Esophagus squamous epithelium (tissue), 5 donors: ENCODE measurements at places on chromosomes 6 and 20.

DNA sequence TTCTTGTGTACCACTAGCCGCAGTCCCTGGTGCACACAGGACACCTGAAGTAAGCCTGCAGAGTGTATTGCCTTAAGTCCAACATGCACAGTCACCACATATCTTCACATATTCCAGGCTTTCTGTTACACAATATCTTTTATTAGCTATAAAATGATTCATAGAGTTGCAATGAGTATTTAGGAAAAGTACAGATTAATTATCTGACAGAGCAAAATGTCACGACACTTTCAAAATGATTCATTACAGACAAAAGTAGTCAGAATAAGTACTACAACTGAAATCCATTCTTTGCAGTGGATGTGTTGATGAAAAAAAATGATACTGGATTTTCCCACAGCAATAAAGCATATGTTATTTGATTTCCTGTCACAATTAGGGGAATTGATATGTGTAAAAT lies 199.5 kb upstream of the ASCC3 start:
- no peak for DNase-seq
- no peak overlapping the region for H3K4me3 ChIP-seq
- no peaks in the 10 kb centered on the region for H3K27me3 ChIP-seq
- no peaks in the 10 kb centered on the region for H3K36me3 ChIP-seq

- H3K4me3 ChIP-seq, result no peak overlapping the region
- no peaks in the 10 kb centered on the region for H3K4me1 ChIP-seq
- H3K27me3 ChIP-seq, result no peaks in the 10 kb centered on the region
- H3K27ac ChIP-seq, result no peak overlapping the region
- DNase-seq, result no peak
- H3K36me3 ChIP-seq, result no peaks in the 10 kb centered on the region
Observed at GRCh38 chr6:1463751-1464426, 74.5 kb downstream of the FOXF2 start.

DNA sequence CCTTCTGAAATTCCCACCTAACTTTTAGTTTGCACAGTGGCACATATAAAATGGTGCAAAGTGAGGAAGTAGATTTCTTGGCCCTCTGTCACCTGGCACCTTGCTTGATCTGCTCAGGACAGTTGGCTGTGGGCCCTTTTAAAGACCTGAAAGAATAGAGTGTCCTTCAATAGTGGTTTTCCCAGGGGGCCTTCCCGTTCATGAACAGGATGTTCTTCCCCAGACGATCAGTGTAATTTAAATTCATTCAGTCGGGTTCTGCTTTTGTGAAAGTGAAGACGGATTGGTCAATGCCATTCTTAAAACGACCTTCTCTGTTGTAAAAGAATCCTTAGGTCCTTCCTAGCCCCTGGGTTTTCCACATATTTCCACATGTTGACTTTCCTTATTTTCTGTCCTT lies 178.5 kb downstream of the SASH1 start:
- H3K4me1 ChIP-seq, result no peaks in the 10 kb centered on the region
- H3K27me3 ChIP-seq, result no peaks in the 10 kb centered on the region
- peak overlapping the region; percentile 3 for H3K27ac ChIP-seq
- peaks cover 8% of the 10 kb centered on the region for H3K36me3 ChIP-seq

GRCh38 chr6:7264686-7265384 lies 48.2 kb downstream of the SSR1 start:
- H3K27me3 ChIP-seq, result no peaks in the 10 kb centered on the region
- H3K36me3 ChIP-seq, result no peaks in the 10 kb centered on the region
- H3K4me1 ChIP-seq, result peaks cover 51% of the 10 kb centered on the region
- no peak overlapping the region for H3K27ac ChIP-seq
- DNase-seq, result no peak
- no peak overlapping the region for H3K4me3 ChIP-seq

GRCh38 chr20:47493175-47493962 lies 8.3 kb upstream of the NCOA3 start:
- H3K4me1 ChIP-seq, result peaks cover 53% of the 10 kb centered on the region
- H3K36me3 ChIP-seq, result no peaks in the 10 kb centered on the region
- no peaks in the 10 kb centered on the region for H3K27me3 ChIP-seq
- DNase-seq, result no peak
- peak overlapping the region; percentile 85 for H3K27ac ChIP-seq

- H3K27ac ChIP-seq, result peak within 1 kb of the TSS; percentile 13
- DNase-seq, result no peak
- peaks cover 28% of the 10 kb centered on the region for H3K4me1 ChIP-seq
- H3K4me3 ChIP-seq, result peak within 1 kb of the TSS; percentile 44
Observed at GRCh38 chr6:391559-392440, at the start of gene IRF4. Gene IRF4, plus strand, starts transcription at chr6:391752. Its CDS starts 1,401 bp downstream, at chr6:393153.

DNA sequence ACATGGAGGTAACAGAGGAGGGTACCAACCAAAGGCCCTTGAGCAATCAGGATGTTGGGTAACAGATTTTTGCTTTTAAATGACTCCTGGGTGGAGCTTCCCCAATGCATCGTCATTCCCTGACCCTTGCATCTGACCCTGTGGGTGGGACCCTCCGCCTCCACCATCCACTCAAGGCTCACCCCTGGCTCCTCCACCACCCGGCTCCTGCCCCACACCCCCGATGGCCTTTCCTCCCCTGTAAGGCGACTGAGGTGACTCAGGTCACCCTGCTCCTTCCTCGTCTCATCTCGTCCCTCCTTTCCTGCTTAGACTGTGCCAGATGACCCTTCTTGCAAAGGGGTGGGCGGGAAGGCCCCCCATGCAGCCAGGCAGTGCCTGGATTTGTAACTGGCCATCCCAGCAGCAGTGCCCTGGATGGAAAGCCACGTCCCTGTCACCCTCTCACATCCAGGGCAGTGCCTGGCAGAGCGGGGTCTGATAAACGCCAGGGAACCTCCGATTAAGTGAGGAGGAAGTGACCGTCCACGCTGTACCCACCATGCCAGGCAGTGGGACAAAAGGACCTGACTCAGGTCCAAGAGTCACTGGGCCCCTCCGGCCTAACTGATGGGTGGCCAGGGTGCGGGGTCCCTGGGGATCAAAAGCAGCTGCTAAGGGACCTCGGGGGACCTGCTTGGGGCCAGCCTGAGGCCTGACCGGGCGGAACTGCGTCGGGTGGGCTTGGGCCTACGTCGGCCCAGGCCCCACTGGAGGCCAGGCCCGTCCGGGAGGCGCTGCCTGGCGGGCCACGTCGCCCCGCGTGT lies 624 bp upstream of the NPEPL1 start:
- peaks cover 35% of the 10 kb centered on the region for H3K4me1 ChIP-seq
- peak overlapping the region; percentile 60 for H3K4me3 ChIP-seq
- H3K27me3 ChIP-seq, result no peaks in the 10 kb centered on the region
- peaks cover 4% of the 10 kb centered on the region for H3K36me3 ChIP-seq

- H3K4me1 ChIP-seq, result peaks cover 12% of the 10 kb centered on the region
- H3K4me3 ChIP-seq, result peak within 1 kb of the TSS; percentile 68
- no peaks in the 10 kb centered on the region for H3K36me3 ChIP-seq
- no peaks in the 10 kb centered on the region for H3K27me3 ChIP-seq
- DNase-seq, result no peak
- H3K27ac ChIP-seq, result peak within 1 kb of the TSS; percentile 9
Observed at GRCh38 chr20:3071610-3072529, at the start of gene OXT. Gene OXT, plus strand, starts transcription at chr20:3071620. Its CDS starts 36 bp downstream, at chr20:3071656.

- peaks cover 8% of the 10 kb centered on the region for H3K36me3 ChIP-seq
- H3K27me3 ChIP-seq, result no peaks in the 10 kb centered on the region
- H3K4me1 ChIP-seq, result peaks cover 32% of the 10 kb centered on the region
- peak overlapping the region; percentile 32 for H3K27ac ChIP-seq
Observed at GRCh38 chr20:23628402-23629016, 9.2 kb downstream of the CST3 start.

DNA sequence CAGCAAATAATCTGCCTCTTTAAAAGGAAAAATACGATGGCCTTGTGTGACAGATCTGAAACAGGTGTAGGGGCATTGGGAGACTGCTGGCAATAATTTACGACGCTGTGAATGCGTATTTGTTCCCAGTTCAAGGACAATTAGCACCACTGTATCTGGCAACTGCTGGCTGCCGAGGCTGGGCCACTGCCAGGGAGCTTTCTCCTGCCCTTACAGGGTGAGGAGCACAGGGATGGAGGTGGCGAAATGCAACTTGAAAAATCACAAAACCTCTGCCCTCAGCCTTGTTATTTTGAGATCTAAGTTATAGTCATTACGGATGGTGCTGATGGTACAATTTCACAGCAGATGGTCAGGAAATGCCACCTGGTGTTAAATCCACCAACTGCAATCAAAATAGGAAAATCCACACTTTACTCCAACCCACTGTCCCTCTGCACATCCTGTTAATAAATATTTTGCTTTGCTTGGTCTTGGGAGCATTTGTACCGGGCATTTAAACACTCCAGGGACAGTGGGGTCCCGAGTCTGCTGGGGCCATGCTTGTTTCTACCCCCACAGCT lies 6.4 kb downstream of the MYLK4 start:
- H3K4me3 ChIP-seq, result no peak overlapping the region
- no peaks in the 10 kb centered on the region for H3K36me3 ChIP-seq
- no peak overlapping the region for H3K27ac ChIP-seq
- H3K4me1 ChIP-seq, result no peaks in the 10 kb centered on the region
- H3K27me3 ChIP-seq, result no peaks in the 10 kb centered on the region
- no peak for DNase-seq

- H3K4me3 ChIP-seq, result no peak overlapping the region
- H3K27ac ChIP-seq, result no peak overlapping the region
- no peaks in the 10 kb centered on the region for H3K27me3 ChIP-seq
- DNase-seq, result no peak
Observed at GRCh38 chr6:88709819-88710246, 253.6 kb downstream of the RNGTT start.

DNA sequence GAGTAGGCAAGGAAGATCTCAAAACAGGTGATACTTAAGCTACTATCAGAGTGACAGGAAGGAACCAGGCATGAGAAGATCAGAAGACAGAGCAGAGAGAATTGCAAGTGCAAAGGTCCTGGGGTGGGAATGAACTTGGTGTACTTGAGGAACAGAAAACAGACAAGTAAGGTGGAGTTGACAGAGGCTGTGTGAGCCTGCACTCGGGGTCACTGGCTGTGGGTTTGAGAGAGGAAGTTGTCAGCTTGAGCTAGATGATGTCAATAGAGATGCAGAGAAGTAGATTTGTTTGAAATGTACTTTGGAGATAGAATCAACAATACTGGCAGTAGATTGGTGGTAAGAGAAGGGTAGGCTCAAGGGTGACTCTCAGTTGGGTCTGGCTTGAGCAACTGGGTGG lies 209.5 kb downstream of the CLIC5 start:
- DNase-seq, result no peak
- no peaks in the 10 kb centered on the region for H3K36me3 ChIP-seq
- H3K27ac ChIP-seq, result no peak overlapping the region
- H3K27me3 ChIP-seq, result peaks cover 3% of the 10 kb centered on the region
- H3K4me1 ChIP-seq, result no peaks in the 10 kb centered on the region

DNA sequence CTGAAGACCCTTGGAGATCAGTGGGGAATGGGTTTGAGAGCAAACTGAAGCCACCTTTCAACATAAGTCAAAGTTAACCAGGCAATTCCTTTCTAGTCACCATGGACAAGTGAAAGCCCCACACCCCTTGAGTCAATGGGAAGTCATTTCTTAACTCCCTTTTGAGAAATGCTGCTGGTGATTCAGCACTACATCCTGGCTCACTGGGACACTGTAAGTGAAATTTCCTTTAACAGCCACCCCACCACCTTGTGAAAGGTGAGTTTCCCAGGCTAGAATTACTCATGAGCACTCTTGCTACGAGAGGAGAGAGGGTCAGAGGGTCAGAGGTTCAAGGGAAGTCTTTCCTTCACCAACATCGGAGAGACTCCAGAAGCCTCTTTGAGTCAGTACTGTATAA lies 93.3 kb upstream of the MARCKS start:
- no peak overlapping the region for H3K27ac ChIP-seq
- H3K4me3 ChIP-seq, result no peak overlapping the region
- no peaks in the 10 kb centered on the region for H3K36me3 ChIP-seq

DNA sequence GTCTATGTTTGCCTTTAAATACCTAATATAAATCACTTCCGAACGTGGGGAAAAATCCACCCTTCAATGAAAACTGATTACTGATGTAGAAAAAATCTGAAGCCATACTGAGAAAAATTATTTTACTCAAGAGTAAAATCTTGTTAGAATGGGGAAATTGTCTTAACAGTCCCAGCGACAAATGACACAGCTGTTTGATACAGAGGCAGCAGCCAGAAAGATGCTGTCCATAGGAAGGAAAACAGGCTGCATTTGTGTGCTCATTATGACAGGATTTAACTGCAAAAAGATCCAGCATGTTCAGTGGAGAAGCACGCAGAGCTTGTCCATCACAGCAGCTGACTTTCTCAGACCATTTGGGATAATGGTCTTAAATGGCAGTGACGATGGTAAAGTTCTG lies 443.0 kb downstream of the TFAP2B start:
- no peaks in the 10 kb centered on the region for H3K36me3 ChIP-seq
- H3K4me1 ChIP-seq, result no peaks in the 10 kb centered on the region
- no peak overlapping the region for H3K4me3 ChIP-seq
- no peak overlapping the region for H3K27ac ChIP-seq
- DNase-seq, result no peak

GRCh38 chr20:57714409-57715267 lies 4.8 kb upstream of the PMEPA1 start:
- H3K4me3 ChIP-seq, result no peak overlapping the region
- peaks cover 73% of the 10 kb centered on the region for H3K4me1 ChIP-seq
- H3K27ac ChIP-seq, result no peak overlapping the region
- H3K27me3 ChIP-seq, result no peaks in the 10 kb centered on the region
- DNase-seq, result no peak

GRCh38 chr6:101747160-101747559 lies 353.7 kb downstream of the GRIK2 start:
- no peak overlapping the region for H3K4me3 ChIP-seq
- H3K36me3 ChIP-seq, result no peaks in the 10 kb centered on the region
- no peak for DNase-seq

DNA sequence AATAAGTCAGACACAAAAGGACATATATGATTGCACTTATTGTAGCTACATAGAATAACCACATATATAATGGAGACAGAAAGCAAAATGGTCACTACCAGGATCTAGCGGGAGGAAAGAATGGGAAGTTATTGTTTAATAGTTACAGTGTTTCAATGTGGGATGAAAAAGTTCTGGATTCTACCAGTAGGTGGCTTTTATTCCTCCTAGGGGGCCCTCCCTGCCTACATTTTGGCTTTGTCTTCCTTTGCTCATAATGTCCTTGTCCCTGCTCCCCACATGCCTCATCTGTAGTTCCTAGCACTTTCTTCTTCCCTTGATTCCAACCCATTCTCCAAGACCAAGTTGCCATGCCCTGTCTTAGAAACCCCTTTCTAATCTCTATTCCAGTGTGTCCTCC lies 16.3 kb downstream of the ZNF133 start:
- H3K4me1 ChIP-seq, result no peaks in the 10 kb centered on the region
- H3K27me3 ChIP-seq, result no peaks in the 10 kb centered on the region
- no peak overlapping the region for H3K27ac ChIP-seq
- no peak overlapping the region for H3K4me3 ChIP-seq

- H3K36me3 ChIP-seq, result no peaks in the 10 kb centered on the region
- no peaks in the 10 kb centered on the region for H3K27me3 ChIP-seq
- DNase-seq, result no peak
- H3K4me3 ChIP-seq, result peak overlapping the region; percentile 76
Observed at GRCh38 chr6:147509891-147510290, 1.4 kb downstream of the SAMD5 start.

GRCh38 chr20:59804871-59805665 lies 128.4 kb downstream of the SYCP2 start:
- no peak overlapping the region for H3K4me3 ChIP-seq
- no peaks in the 10 kb centered on the region for H3K27me3 ChIP-seq
- no peak for DNase-seq
- no peaks in the 10 kb centered on the region for H3K4me1 ChIP-seq
- H3K36me3 ChIP-seq, result no peaks in the 10 kb centered on the region
- no peak overlapping the region for H3K27ac ChIP-seq
